ENCODE measurements at places on chromosomes 13 and 19.
A peak's percentile ranks its signal among the peaks of the same experiment; 100 is the strongest.

GRCh38 chr19:49391581-49392399 lies 3.7 kb downstream of the KASH5 start:
- DNase-seq = peak; percentile 41

GRCh38 chr19:1028062-1028926 lies 1.9 kb downstream of the CNN2 start:
- peak; percentile 98 for DNase-seq

DNA sequence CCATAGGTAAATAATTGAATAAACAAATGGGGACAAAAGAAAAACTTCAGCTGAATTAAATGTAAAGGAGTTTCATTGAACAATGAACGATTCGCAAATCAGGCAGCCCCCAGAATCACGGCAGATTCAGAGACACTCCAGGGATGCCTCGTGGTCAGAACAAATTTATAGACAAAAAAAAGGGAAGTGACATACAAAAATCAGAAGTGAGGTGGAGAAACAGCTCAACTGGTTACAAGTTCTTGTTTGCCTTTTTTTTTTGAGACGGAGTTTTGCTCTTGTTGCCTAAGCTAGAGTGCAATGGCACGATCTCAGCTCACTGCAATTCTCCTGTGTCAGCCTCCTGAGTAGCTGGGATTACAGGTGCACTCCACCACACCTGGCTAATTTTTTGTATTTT lies 5.7 kb downstream of the ZNF566 start:
- DNase-seq = no peak

DNA sequence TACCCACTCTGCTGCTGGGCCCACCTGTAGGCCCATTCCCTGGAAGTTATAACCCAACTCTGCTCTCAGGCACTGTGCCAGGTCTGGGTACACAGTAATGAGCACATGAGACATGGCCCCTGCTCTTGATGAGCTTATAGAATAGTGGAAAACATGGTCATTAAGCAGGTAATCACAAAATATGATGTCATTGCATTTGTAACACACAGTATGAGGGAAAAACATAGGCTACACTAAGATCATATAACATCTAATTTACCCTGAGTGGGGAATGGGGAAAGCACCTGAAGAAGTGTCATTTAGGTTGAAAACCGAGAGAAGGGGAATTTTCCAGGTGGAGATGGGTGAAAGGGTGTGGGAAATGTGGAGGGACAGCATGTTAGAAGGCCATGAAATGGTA lies 3.9 kb upstream of the CNMD start:
- DNase-seq = no peak

DNA sequence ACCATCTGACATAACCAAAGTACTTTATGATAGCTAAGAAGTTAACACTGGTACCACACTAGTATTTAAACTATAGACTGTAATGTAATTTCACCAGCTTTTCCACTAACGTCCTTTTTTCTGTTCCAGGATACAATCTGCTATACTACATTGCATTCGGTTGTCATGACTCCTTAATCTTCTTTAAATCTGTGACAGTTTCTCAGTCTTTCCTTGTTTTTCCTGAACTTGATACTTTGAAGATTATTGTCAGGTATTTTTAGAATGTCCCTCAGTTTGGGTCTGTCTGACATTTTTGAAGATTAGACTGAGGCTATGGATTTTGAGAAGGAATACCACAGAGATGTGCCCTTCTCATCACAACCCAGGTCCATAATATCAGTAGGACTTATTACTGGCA lies 36.6 kb downstream of the NUFIP1 start:
- DNase-seq = no peak

GRCh38 chr13:85379433-85379832 lies 419.8 kb downstream of the SLITRK6 start:
- DNase-seq = no peak

- no peak for DNase-seq
Measured at GRCh38 chr13:32851083-32852069, 164.8 kb upstream of the KL start.

- DNase-seq = no peak
Measured at GRCh38 chr19:29530540-29531457, 5.0 kb downstream of the VSTM2B start.

DNA sequence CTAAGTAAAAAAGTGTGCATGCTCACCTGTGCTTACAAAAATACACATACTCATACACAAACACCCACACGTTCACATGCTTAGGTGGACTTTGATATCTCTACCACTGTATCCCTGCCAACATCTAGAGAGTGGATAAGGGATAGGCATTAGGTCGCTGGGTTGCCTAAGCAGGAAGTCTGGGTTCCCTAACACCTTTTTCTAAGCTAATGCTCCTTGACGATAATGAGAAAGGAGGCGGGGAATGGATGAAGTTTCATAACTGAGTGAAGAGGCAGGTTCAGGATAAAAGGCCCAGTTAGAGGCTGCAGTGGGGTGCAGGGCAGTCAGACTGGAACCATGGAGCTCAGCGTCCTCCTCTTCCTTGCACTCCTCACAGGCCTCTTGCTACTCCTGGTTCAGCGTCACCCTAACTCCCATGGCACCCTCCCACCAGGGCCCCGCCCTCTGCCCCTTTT lies 41.9 kb upstream of the CYP2A7 start:
- DNase-seq = no peak

GRCh38 chr13:38671980-38672379 lies 14.9 kb upstream of the FREM2 start:
- DNase-seq = no peak

GRCh38 chr13:64633948-64634347 lies 2596.2 kb downstream of the PCDH9 start:
- no peak for DNase-seq

DNA sequence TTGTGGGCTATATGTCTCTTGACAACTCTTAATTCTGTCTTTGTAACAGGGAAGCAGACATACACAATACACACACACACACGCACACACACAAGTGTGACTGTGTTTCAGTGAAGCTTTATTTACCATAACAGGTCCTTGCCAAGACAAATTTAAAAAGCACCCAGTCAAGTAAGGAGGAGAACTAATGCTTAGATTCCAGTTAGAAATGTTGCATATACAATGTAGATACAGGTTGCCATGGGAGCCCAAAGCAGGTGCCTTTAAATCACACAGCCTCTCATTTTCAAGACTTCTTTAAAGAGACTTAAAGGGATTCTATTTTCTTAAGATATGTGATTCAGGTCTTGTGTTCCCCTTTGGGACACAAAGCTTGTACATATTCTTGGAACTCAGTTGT lies 1551.9 kb downstream of the EFNB2 start:
- no peak for DNase-seq

DNA sequence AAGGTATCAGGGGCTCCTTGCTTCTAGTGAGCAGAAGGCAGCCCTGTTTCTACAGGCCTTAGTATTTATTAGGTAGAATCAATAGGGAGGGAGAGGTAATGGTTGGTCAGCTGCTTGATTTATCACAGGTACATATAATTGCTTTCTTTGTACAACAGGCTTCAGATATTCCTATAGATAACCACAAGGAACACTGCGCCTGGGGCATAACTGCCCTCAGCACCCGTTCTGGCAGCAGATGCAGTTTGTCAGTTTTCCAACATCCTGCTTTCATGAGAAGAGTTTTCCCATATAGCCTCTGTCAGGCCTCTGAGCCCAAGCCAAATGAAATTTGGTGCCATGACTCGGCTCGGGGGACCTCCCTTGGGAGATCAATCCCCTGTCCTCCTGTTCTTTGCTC lies 12.4 kb upstream of the ZNF486 start:
- no peak for DNase-seq
